ENCODE measurements at places on chromosomes 2 and 18.

DNA sequence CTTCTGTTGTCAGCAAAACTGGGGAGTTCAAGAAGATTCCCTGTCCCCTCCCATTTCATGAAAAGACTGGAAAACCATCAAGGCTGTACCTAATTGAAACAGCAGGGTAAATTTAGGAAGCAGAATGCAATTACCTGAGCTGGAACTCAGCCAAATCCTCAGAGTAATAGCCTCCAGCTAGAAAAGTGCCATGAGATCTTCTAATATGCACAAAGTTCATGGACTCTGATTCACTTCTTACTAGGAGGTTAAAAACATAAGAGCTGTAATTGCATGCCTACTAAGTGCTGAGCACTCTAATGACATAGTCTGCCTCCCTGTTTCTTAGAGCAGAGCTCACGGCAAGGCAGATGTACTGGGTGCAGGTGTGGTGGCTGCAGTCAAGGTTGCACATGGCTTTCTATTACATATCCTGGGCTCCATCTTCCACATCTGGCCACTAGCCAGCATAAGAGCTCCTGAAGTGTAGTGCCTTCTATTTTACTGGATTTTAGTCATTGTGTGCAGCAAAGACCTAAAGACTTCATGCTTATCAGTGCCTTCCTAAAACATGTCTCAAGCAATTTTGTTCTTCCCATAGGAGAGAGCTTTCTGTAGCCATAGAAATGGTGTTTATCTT lies 341.7 kb downstream of the PTPRM start:
- DNase-seq: no peak

GRCh38 chr2:24494410-24494809 lies 3.4 kb downstream of the NCOA1 start:
- no peak for DNase-seq

DNA sequence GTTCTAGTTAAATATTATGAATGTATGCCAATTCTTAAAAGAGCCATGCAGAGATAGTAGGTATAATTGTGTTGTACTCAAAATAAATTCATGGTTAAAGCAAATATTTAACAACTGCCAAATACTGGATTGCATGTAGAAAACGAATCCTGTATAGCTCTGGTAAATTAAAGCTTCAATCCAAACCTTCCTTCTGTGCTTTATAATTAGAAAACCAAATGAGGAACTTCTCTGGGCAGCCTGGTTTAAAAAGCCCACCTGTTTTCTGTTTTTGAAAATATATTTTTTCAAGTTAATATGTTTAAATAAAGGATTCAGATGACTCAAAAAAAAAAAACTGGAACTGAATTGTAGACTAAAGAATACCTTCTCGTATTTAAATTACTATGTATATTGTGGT lies 48.3 kb upstream of the ITGA4 start:
- no peak for DNase-seq

- no peak for DNase-seq
Measured at GRCh38 chr2:223712642-223713041, 110.5 kb upstream of the SCG2 start.

DNA sequence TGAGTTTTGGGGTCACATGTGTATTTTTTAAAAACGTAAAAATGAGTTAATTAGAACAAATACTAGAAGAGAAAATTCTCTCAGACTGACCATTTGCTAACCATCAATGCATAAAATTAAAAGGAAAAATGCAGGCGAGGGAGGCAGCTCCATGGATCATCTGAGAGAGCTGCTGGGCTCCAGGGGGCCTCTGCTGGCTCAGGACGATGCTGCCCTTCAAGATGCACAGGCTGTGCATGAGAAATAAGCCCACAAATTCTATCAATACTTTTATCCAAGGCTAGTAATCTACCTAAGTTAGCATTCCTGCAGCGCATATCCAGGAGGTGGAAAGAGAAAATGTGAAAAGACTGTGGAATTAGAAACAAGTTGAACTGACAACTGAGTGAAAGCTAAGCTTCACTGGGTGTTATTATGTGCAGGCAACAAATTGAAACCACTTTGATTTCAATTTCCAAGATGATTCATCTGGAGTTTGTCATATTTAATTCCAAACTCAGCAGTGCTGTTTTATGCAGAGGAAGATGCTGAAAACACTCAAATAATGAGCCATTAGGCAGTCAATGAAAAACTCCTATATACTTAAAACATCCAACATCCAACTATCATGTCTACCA lies 261.1 kb downstream of the NBAS start:
- DNase-seq: no peak
